Activated CD4-positive, CD25-positive, alpha-beta regulatory T cell (primary cell): ENCODE measurements at places on chromosomes 6 and 20.
A peak's percentile ranks its signal among the peaks of the same experiment; 100 is the strongest.

GRCh38 chr6:26304797-26305640 is 60.0 kb upstream of the BTN3A2 start:
- DNase-seq, result peak; percentile 42

DNA sequence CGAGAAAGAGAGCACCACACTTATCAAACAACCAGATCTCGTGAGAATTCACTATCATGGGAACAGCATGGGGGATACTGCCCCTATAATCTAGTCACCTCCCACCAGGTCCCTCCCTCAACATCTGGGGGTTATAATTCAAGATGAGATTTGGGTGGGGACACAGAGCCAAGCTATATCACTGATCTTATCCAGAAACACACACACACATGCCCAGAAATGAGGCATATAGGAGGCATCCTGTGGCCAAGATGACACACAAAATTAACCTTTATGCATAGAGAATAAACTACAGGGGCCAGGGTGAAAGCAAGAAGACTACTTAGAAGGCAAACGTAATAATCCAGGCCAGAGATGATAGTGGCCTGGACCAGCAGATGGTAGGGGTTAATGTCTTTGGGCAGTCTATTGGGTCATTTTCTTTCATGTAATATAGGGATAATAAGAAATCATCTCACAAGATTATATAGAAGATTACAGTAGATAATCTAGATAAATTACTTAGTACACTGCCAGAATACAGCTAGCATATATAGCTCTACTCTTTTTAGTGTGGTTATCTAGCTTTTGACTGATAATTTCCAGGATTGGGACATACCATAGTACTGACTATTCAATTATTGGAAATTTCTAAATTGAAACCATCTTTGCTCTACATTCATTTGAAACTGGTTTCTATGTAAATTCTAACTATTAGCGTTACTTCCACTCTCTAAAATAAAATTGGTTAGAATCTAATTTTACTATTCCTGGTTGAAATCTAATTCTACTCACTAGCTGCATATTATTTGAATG is 20.0 kb downstream of the RNF144B start:
- no peak for DNase-seq

- no peak for DNase-seq
These were observed 90.9 kb upstream of the MC3R start for GRCh38 chr20:56157530-56158203.

GRCh38 chr6:17225767-17226630 is 55.2 kb upstream of the RBM24 start:
- DNase-seq, result no peak
